ENCODE measurements at places on chromosomes 1 and 21. TPM values are rescaled to one million over a fixed set of nuclear protein-coding genes. Genes with fewer than 3 reads are reported as not detected.

Gene GUCA2A
- not detected for total RNA-seq

Gene ABCA4
- 1.0 TPM for total RNA-seq

Gene EPHA10
- total RNA-seq: not detected

Gene C1QA
- total RNA-seq: 46.7 TPM

Gene OR2G2
- not detected for total RNA-seq

Gene CA6
- total RNA-seq: not detected

Gene AIRE
- not detected for total RNA-seq

Gene PLCH2
- not detected for total RNA-seq

DNA sequence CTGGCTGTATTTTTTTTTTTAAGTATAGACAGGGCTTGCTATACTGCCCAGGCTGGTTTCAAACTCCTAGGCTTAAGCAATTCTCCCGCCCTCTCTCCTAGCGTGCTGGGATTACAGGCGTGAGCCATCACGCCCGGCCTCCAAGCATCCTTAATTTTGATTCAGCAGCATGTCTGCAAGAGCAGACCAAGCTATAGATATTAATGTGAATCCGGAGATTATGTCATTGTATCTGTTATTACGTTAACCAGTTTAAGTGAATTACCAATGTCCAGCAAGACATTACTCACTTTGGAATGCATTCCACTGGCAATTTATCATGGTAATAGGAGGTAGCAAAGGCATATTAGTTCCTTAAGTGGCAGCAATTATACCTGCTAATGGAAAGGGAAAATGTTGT, 179.7 kb downstream of the CHRM3 start:
- no peaks in the 10 kb centered on the region for H3K4me1 ChIP-seq
- no peak for DNase-seq
- H3K27me3 ChIP-seq: no peaks in the 10 kb centered on the region
- no peak overlapping the region for H3K4me3 ChIP-seq

- DNase-seq: no peak
- H3K4me3 ChIP-seq: no peak overlapping the region
- H3K36me3 ChIP-seq: no peaks in the 10 kb centered on the region
- H3K4me1 ChIP-seq: no peaks in the 10 kb centered on the region
- no peaks in the 10 kb centered on the region for H3K27me3 ChIP-seq
Observed at GRCh38 chr1:217528271-217528670, 102.6 kb downstream of the GPATCH2 start.

- no peak overlapping the region for H3K4me3 ChIP-seq
- H3K27me3 ChIP-seq: no peaks in the 10 kb centered on the region
- no peak overlapping the region for H3K27ac ChIP-seq
- no peak for DNase-seq
- H3K36me3 ChIP-seq: no peaks in the 10 kb centered on the region
Observed at GRCh38 chr21:35057428-35057827, 8.3 kb upstream of the RUNX1 start.

- no peak overlapping the region for H3K4me3 ChIP-seq
- H3K27ac ChIP-seq: no peak overlapping the region
- no peaks in the 10 kb centered on the region for H3K27me3 ChIP-seq
- H3K4me1 ChIP-seq: no peaks in the 10 kb centered on the region
- no peak for DNase-seq
Observed at GRCh38 chr21:20187028-20187427, 811.2 kb upstream of the NCAM2 start.

DNA sequence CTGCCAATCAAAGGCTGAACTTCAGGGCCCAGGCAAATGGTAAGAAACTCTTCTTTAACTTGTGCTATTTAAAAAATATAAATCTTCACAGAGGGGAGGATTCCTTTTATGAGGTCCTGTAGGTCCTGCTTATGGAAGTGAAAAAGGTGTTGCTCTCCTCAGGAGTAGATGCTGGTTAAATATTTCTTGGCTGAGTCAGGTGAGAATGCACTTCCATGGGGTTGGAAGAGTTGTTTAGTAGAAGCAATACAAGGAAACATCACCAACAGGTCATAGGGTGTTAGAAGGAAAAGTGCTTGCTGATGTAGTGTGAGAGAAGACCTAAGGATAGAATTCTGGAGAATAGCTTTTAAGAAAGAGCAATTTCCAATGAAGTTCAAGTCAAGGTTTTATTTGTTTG, 42.2 kb upstream of the ATP1A1 start:
- DNase-seq: no peak
- no peaks in the 10 kb centered on the region for H3K36me3 ChIP-seq
- no peaks in the 10 kb centered on the region for H3K4me1 ChIP-seq
- H3K4me3 ChIP-seq: no peak overlapping the region

DNA sequence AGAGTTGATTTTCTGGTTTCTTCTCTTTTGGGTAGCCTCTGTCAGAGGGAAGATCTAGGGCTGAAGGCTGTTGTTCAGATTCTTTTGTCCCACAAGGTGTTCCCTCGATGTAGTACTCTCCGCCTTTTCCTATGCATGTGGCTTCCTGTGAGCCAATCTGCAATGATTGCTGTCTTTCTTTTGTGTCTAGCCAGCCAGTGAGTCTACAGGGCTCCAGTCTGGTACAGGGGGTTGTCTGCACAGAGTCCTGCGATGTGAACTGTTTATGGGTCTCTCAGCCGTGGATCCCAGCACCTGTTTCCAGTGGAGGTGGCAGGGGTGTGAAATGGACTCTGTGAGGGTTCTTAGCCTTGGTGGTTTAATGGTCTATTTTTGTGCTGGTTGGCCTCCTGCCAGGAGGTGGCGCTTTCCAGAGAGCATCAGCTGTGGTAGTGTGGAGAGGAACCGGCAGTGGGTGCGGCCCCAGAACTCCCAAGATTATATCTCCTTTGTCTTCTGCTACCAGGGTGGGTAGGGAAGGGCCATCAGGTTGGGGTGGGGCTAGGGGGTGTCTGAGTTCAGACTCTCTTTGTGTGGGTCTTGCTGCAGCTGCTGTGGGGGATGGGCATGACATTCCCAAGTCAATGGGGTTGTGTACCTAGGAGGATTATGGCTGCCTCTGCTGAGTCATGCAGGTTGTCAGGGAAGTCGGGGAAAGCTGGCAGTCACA, 81.3 kb upstream of the C21orf91 start:
- DNase-seq: no peak
- H3K36me3 ChIP-seq: no peaks in the 10 kb centered on the region
- no peaks in the 10 kb centered on the region for H3K4me1 ChIP-seq
- no peaks in the 10 kb centered on the region for H3K27me3 ChIP-seq
- no peak overlapping the region for H3K4me3 ChIP-seq

GRCh38 chr21:16102113-16102512, 372.3 kb downstream of the USP25 start:
- no peaks in the 10 kb centered on the region for H3K4me1 ChIP-seq
- H3K36me3 ChIP-seq: no peaks in the 10 kb centered on the region
- H3K27ac ChIP-seq: peak overlapping the region; percentile 57
- H3K27me3 ChIP-seq: no peaks in the 10 kb centered on the region
- DNase-seq: no peak
- H3K4me3 ChIP-seq: no peak overlapping the region

- no peak overlapping the region for H3K27ac ChIP-seq
- H3K4me1 ChIP-seq: no peaks in the 10 kb centered on the region
- no peaks in the 10 kb centered on the region for H3K27me3 ChIP-seq
- H3K4me3 ChIP-seq: no peak overlapping the region
Observed at GRCh38 chr1:76832521-76832920, 34.8 kb upstream of the ST6GALNAC5 start.

DNA sequence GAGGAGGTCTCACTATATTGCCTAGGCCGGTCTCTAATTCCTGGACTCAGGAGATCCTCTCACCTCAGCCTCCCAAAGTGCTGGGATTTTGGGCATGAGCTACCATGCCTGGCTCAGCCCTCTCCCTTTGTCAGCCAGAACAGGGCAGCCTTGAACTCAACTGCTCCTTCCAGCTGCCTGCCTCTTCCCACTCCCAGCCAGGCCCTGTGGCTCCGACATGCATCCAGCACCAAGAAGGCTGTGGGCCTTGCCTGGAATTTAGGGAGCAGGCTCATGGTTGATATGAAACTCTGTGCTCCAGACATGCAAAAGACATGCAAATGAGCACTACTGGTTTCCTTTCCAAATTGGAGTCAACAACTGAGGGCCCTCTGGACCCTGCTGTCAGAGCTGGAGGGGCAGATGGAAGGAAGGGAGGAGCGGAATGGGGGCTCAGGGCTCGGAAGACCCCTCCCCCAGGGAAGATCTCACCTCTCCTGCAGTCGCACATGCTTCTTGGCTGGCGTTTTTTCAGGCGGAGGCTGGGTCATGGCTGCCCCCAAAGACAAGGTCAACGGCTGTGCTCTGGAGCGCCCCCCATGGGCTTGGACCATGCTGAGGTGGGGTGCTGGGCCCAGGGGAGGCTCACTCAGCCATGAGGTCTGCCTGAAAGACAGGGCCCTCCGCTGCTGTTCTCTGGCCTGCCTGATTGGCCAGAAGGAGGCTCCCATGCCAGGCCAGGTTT, 1.4 kb downstream of the PTPN7 start:
- H3K4me3 ChIP-seq: no peak overlapping the region
- H3K27me3 ChIP-seq: no peaks in the 10 kb centered on the region
- no peaks in the 10 kb centered on the region for H3K4me1 ChIP-seq
- no peaks in the 10 kb centered on the region for H3K36me3 ChIP-seq

DNA sequence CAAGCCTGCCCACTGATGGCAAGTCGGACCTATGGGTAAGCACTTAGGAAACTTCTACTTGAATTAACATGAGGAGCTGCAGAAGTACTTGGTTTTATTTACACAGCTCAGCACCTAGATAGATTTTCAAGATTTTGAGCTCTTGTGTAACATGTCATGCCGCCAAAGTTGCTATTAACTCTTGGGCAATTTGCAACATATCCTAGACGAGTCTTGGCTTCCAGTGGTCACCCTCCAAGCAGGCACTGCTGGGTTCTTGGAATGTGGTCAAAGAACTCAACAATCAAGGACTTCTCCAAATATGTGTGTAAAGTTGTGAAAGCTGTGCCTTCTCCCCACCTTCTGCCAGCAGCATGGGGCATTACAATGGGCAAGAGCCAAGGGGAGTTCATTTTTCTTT, 17.8 kb upstream of the GUCA2B start:
- H3K27ac ChIP-seq: no peak overlapping the region
- H3K4me1 ChIP-seq: no peaks in the 10 kb centered on the region
- no peaks in the 10 kb centered on the region for H3K36me3 ChIP-seq
- no peak overlapping the region for H3K4me3 ChIP-seq
- DNase-seq: no peak
- H3K27me3 ChIP-seq: no peaks in the 10 kb centered on the region

DNA sequence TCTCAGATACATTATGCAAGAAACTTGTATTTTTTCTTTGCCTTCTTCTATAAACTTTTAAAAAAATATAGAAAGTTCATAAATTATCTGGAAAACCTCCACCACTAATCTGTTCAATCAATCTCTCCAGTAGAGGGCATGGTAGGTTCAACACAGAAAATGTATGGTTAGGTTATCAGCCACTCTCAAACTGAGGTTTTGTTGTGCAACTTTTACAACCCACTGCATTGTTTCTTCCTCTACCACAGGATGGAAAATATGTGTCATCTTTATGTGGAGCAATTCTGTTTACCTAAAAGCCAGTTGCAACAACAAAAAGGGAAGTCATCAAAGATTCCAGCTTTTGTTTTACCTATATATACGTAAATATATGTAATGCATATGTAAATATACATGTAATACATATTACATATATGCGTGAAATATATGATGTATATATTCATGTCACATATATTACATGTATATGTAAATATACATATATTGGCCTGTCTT, 3.0 kb upstream of the RGS2 start:
- H3K4me3 ChIP-seq: no peak overlapping the region
- H3K27ac ChIP-seq: peak overlapping the region; percentile 95
- DNase-seq: no peak
- H3K4me1 ChIP-seq: no peaks in the 10 kb centered on the region
- no peaks in the 10 kb centered on the region for H3K36me3 ChIP-seq
- no peaks in the 10 kb centered on the region for H3K27me3 ChIP-seq

DNA sequence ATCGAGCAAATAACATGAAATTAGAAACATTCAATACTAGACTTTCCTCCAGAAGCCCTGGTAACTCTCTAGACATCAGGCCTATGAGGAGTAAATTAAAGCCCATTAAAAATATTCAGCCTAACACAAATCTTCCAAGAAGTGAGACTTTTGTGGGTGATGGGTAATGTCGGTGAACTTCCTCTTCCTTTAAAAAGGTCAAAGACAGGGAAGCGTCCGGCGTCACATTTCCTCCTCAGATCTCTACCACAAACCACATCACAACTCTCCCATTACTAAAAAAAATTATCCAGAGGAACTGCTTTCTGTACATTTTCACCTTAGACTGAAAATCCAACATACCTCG, 1.4 kb downstream of the EIF4G3 start:
- DNase-seq: peak; percentile 34
- no peaks in the 10 kb centered on the region for H3K4me1 ChIP-seq
- peak overlapping the region; percentile 94 for H3K27ac ChIP-seq
- H3K27me3 ChIP-seq: no peaks in the 10 kb centered on the region
- peak overlapping the region; percentile 75 for H3K4me3 ChIP-seq

GRCh38 chr1:116962987-116963639, 38.4 kb upstream of the CD101 start:
- H3K36me3 ChIP-seq: no peaks in the 10 kb centered on the region
- H3K27ac ChIP-seq: no peak overlapping the region
- no peak overlapping the region for H3K4me3 ChIP-seq
- no peak for DNase-seq
- H3K27me3 ChIP-seq: no peaks in the 10 kb centered on the region

- no peaks in the 10 kb centered on the region for H3K27me3 ChIP-seq
- H3K4me1 ChIP-seq: no peaks in the 10 kb centered on the region
- H3K4me3 ChIP-seq: no peak overlapping the region
- H3K36me3 ChIP-seq: no peaks in the 10 kb centered on the region
Observed at GRCh38 chr1:39063191-39063590, 37.0 kb downstream of the NDUFS5 start.

DNA sequence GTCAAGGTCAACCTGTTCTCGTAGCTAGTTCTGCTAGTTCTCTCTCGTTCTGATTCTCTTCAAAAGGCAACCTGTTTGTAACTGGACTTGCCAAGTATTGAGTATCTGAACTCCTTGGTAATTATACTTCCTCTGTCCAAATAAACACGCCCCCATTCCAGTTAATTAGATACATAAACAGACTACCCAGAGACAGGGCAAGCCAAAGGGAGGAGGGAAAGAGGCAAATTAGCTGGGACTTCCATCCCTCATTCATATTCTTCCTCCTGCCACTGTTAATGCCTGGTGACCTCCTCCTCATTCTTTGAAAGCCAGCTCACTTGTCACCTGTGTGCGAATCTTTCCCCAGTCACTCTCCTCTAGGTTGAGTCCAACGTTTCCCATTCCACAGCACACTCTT, 62.9 kb downstream of the LPAR3 start:
- H3K27ac ChIP-seq: no peak overlapping the region
- H3K36me3 ChIP-seq: no peaks in the 10 kb centered on the region
- no peaks in the 10 kb centered on the region for H3K4me1 ChIP-seq
- H3K4me3 ChIP-seq: no peak overlapping the region

DNA sequence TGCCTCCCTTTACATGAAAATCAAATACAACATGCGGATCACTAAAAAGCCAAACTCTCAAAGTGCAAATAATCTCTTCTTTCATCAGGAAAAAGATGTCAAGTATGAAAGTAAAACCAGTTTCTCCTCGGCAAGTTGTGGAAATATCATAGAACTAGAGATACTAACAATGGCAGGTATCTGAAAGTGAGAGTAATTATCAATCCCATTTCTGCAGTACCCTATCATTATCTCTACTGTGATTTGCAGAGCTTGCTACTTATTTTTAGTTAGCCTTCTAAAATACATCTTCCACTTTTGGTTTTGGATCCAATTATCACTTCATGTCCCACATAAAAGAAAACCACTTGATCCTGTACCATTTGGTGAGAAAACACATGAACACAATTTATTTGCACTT, 3.0 kb downstream of the TP53BP2 start:
- H3K4me3 ChIP-seq: no peak overlapping the region
- H3K27ac ChIP-seq: no peak overlapping the region
- no peak for DNase-seq
- no peaks in the 10 kb centered on the region for H3K27me3 ChIP-seq
- no peaks in the 10 kb centered on the region for H3K36me3 ChIP-seq

Measured in uterus (tissue), 4 donors.